Activated CD8-positive, alpha-beta memory T cell treated with anti-CD3 and anti-CD28 coated beads for 24 hours (primary cell): ENCODE measurements at places on chromosomes 2 and 18.

- DNase-seq, result no peak
These were observed 87.4 kb downstream of the STK39 start for GRCh38 chr2:168159754-168160585.

- no peak for DNase-seq
These were observed 506.0 kb upstream of the CDH2 start for GRCh38 chr18:28682912-28683311.

DNA sequence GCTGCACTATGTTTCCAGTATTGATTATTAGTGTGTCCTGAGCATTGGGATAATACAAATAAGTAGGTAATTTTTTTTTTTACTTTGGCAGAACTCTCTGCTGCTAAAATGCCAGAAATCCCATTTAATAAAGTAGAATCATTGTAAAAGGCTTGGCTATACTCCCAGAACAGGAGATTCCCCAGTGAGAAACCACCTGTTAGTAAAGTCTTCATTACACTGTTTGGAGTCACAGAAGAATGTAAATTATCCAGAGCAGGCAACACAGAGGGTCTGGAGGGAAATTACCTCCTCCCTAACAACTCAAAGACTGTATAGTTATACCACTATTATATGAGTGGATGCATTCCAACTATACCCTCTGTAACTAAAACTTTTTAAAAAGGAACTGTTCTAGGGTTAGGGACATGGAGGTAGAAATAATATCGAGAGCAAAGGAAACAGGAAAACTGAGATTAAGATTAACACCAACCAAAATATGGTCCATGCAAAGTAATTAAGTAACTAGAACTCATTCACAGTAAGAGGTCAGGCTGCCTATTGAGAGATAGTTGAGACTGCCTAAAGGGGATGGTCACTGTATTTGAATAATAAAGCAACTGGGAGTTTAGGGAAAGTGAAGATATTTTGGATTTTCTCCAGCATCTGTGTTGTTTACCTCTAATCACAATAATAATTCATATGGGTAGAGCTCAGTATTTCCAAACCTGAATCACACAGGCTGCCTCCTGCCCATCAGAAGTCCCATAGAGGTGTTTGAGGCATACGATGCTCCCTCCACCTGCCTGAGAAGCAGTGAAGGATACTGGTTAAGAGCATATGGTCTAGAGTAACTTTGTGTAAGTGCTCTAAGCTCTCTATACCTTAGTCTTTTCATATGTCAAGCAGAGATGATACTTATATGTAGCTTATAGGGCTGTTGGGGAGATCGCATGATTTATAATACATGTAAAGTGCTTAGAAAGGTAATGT is 34.4 kb downstream of the MAP2 start:
- DNase-seq, result no peak

- no peak for DNase-seq
These were observed 203.7 kb upstream of the ZNF804A start for GRCh38 chr2:184394642-184395041.

DNA sequence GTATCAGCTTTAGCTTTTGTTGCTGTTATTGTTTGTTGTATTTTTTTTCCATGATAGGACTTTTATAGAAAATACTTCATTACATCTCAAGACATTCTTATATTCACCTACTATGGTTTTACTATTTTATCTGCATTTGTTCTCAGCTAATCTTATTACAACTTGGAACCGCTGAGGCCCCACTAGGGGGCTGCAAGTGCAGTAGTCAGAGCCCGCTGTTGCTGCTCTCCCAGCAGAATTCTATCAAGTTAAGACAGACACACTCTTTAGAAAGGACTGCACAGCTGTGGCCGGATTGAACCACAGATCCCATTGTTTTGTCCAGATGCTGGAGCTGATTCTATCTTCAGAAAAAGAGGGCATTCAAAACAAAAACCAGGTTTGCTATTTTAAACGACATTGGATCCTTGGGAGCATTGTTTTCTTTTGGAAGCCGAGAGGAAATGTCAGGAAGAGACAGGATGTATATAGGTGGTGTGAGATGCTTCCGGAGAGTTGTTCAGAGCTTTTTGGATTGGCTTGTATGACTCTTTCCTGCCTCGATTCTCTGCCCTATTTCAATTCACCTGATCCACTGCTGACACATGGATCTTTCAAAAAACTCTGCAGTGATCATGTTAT is 105.7 kb upstream of the GAREM1 start:
- DNase-seq, result no peak
